Effector CD4-positive, alpha-beta T cell (primary cell): ENCODE measurements at places on chromosomes 6 and 20.

GRCh38 chr6:155466539-155466938, 10.9 kb upstream of the NOX3 start:
- no peak for DNase-seq

- no peak for DNase-seq
These were observed 103.9 kb upstream of the AFDN start for GRCh38 chr6:167722634-167723309.

- DNase-seq: no peak
These were observed 74.8 kb upstream of the SLC24A3 start for GRCh38 chr20:19137641-19138040.

GRCh38 chr6:165574220-165575157, 88.6 kb downstream of the PDE10A start:
- DNase-seq: no peak

DNA sequence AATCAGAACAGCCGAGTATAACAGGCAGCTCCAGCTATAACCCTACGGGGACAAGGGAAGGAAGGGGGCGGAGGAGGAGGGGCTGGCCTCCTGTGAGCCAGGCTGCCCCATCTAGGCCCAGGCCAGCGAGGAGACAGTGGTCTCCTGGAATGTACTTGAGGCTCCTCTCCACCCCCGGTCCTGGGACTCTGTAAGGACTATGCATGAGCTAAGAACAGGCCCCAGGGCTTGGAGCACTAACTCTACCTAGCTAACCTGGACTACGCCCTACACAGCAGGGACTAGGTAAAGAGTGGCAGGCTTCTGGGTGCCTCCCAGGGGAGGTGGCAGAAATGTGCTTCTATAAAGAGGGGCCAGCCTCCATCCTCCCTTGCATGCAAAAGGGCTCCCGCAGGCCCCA, 8.9 kb downstream of the KCNK15 start:
- no peak for DNase-seq

GRCh38 chr6:4030669-4031068, 48.3 kb downstream of the FAM217A start:
- DNase-seq: no peak

GRCh38 chr6:41193171-41193734, 7.7 kb downstream of the TREML2 start:
- no peak for DNase-seq

DNA sequence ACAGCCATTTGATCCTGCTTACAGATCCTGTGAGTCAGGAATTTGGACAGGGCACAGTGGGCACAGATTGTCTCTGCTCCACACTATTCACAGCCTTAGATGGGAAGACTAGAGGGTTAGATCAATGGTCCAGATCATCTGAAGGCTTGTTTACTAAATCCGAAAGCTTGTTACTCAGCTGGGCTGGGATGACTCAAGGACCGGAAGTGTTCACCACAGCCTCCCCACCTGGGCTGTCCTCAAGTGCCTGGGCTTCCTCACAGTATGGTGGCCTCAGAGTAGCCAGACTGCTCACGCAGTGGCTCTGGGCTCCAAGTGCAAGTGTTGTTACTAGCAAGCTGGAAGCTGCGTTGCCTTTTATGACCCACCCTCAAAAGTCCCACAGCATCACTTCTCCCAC, 75.4 kb upstream of the INSM1 start:
- DNase-seq: no peak

DNA sequence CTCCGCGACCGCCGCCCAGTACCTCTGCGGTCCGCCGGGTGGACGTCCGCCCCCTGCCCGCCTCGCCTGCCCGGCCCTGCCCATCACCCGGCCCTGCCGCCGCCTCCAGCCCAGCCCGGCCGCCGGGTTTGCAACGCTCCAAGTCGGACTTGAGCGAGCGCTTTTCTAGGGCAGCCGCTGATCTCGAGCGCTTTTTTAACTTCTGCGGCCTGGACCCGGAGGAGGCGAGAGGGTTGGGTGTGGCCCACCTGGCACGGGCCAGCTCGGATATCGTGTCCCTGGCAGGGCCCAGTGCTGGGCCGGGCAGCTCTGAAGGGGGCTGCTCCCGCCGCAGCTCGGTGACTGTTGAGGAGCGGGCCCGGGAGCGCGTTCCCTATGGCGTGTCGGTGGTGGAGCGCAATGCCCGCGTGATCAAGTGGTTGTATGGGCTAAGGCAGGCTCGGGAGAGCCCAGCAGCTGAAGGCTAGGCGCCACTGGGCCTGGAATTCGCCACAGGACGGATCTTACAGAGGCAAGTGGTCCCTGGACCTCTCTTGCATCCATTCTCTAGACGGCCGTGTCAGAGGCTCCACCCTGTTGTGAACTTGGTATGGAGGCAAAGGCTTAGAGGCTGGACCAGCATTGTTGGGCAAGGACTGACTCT, 11.8 kb downstream of the FAM110A start:
- DNase-seq: no peak

- DNase-seq: no peak
These were observed 24.2 kb downstream of the PDRG1 start for GRCh38 chr20:31927627-31928159.
